ENCODE measurements at places on chromosomes 4 and X.

DNA sequence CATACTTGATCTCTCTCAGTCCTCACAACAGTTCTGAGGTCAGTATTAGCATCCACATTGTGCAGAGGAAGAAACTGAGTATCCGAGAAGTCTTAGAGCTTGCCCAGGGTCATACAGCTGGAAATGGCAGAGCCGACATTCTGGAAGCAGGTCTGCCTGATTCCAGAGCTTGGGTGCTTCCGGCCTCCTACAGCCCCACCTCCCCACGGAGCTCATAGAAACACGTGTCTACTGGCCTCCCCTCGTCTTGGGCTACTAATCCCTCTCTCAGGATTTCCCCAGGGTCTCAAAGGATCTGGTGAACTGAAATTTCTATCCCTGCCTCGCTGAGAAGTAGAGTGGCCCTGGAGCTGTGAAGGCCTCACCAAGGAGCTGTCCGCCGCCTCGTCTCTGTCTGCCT is 12.0 kb upstream of the KDM5C start:
- H3K27me3 ChIP-seq: peaks cover 16% of the 10 kb centered on the region
- no peak overlapping the region for H3K4me3 ChIP-seq
- no peaks in the 10 kb centered on the region for H3K4me1 ChIP-seq
- H3K36me3 ChIP-seq: peaks cover 2% of the 10 kb centered on the region

DNA sequence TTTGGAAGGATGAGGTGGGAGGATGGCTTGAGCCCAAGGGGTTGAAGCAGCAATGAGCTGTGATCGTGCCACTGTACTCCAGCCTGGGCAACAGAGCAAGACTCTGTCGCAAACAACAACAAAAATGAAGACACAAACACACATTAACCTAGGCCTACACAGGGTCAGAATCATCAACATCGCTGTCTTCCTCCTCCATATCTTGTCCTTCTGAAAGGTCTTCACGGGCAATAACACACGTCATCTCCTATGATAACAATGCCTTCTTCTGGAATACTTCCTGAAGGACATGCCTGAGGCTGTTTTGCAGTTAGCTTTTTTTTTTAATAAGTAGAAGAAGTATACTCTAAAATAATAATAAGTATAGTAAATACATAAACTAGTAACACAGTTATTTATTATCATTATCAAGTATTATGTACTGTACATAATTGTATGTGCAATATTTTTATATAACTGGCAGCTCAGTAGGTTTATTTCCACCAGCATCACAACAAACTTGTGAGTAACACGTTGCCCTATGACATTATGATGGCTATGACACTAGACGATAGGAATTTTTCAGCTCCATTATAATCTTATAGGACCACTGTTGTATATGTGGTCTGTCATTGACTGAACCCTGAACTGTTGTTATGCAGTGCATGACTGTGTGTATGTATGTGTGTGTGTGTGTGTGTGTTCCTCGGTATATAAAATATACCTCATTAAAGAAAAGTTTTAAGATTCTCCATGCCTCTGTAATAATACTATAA is 69.2 kb upstream of the MAML3 start:
- no peaks in the 10 kb centered on the region for H3K4me1 ChIP-seq
- H3K27ac ChIP-seq: no peak overlapping the region
- DNase-seq: no peak
- no peak overlapping the region for H3K4me3 ChIP-seq
- no peaks in the 10 kb centered on the region for H3K27me3 ChIP-seq
- H3K36me3 ChIP-seq: no peaks in the 10 kb centered on the region

DNA sequence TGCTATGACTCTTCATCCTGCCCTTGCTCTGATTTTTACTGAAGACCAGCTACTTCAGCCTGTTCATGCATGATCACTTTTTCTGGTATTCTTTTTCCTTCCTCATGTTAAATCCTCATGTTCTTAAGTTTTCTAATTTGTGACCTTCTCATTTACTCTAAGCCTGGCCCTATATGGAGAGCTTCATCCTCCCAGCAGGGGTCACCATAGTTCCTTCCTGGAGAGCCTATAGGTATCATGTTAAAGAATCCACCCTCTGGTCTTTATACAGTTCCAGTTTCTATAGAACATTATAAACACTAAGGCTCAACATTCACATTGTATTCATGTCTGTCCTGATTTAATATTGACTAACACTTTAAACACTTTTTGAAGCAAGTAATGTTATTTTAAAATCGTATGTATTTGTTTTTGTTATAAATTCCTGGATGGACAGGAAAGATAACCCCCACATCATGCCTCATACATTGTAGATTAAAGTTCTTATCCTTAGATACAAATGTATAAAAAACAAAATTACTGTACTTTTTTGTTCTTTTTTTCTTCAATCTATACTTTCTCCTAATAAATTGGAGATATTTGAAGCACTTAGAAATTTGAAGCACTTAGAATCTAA is 53.8 kb upstream of the OTUD4 start:
- H3K36me3 ChIP-seq: no peaks in the 10 kb centered on the region
- no peaks in the 10 kb centered on the region for H3K27me3 ChIP-seq
- no peak overlapping the region for H3K27ac ChIP-seq
- H3K4me3 ChIP-seq: no peak overlapping the region
- no peaks in the 10 kb centered on the region for H3K4me1 ChIP-seq

DNA sequence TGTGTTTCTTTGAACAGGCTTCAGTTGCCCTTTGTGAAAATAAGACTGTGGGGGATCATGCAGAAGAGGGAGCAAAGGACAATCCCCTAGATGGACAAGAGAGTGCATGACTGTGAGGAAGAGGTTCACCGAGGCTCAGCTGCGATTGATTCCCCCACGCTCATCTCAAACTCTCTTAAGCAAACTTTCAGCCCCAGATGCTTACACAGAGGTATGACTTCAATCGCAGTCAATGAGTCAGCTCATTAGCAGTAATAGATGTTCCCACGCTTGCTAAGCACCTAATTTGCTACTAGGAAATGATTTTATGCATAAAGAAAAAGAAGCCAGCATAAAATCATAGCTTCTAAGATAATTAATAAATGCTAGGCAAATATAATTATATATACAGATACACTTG is 2256.1 kb upstream of the AGA start:
- H3K27ac ChIP-seq: no peak overlapping the region
- H3K36me3 ChIP-seq: no peaks in the 10 kb centered on the region
- no peak overlapping the region for H3K4me3 ChIP-seq
- H3K27me3 ChIP-seq: no peaks in the 10 kb centered on the region

DNA sequence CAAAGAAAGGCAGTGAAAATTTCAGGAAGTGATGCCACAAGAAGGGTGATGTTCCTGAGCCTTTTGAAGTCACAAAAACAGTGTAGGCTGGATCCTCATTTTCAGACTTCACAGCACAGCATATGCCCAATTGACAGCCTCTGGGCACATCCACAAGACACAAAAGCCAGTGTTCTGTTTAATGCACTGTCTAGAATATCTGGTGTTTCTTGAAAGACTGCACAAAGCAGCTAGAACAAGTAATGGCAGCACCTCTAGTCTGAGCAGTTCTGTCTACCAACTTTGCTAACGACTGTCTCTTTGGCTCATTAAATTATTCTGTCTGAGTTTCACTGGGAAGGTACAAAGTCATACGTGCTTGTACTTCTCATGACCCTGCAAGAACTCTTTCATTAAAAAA is 417.1 kb upstream of the GALNT7 start:
- no peak overlapping the region for H3K27ac ChIP-seq
- DNase-seq: no peak
- H3K36me3 ChIP-seq: no peaks in the 10 kb centered on the region
- no peak overlapping the region for H3K4me3 ChIP-seq

All from lung (tissue), 17 donors.